ENCODE measurements at places on chromosomes 6 and 20.

GRCh38 chr20:2742934-2743559 lies 50.5 kb downstream of the EBF4 start:
- DNase-seq, result peak; percentile 34

- DNase-seq, result no peak
Observed at GRCh38 chr6:27544612-27545260, 71.8 kb upstream of the ZNF184 start.

DNA sequence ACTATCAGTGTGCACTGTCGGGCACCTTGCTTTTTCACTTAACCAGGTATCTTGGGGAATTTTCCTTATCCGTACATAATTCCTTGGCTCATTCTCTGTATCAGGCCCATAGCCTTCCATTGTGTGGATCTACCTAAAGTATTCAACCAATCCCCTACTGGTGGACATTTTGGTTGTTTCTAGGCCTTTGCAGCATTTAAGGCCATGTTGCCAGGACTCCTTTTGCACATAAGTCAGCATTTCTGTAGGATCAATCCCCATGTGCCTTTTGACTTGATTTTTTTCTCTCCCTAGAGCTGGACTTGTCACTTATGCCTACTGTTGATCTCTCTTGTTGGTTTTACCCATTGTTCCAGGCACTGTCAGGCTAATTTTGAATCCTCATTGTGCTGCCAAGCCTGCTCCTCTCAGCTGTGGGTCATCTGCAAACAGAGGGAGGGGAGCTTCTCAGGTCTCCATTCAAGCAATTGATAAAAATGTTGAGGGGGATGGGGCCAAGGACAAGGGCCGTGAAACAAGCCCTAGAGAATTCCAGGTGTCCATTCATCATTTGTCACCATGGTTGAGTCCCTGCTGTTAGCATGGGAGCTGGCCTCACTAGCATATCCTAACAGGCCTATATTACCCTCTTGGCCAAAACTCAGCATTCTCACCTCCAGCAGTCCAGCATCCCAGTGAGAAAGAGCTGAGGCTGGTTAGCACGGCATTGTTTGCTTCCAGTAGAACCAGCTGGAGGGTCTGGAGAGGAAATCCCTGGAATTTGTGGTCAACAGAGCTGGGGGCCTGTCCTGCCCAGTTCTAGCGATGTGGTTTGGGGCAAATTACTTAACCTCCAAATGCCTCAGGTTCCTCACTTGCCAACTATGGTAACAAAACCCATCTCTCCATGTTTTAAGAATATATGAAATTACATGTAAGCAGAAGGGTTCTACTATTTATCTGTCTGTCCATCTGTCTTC lies 178.4 kb downstream of the MRPL14 start:
- no peak for DNase-seq

- no peak for DNase-seq
Observed at GRCh38 chr6:46201702-46202101, 30.9 kb upstream of the ENPP5 start.

DNA sequence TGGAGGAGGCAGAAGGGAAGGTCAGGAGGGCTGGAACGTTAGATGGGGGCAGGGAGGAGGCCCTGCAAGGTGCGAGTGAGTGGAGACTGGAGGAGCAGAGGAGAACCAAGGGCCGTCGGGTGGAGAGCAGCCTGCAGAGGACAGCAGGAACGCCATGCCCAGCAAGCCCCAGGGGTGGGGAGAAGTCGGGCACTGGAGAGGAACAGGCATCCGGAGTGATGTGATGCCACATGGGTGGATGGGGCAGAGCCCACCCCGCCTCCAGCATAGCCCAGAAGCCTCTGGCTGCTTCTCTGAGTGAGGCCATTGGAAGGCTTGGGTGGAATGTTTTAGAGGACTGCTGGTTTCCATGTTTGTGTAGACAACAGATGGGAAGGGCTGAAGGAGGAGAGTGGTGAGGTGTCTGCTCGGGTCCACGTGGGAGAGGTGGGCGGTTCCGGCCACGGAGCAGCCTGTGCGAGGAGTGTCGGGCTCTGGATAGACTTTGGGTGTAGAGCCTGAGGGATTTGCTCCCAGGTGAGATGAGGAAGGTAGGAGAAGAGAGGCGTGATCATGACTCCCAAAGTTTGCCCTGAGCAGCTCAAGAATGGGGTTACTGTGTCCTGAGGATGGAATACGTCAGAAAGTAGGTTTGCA lies 221.4 kb downstream of the SMOC2 start:
- no peak for DNase-seq

- no peak for DNase-seq
Observed at GRCh38 chr6:71194724-71195123, 93.9 kb upstream of the OGFRL1 start.

GRCh38 chr6:70973604-70974003 lies 16.7 kb upstream of the B3GAT2 start:
- DNase-seq, result no peak

DNA sequence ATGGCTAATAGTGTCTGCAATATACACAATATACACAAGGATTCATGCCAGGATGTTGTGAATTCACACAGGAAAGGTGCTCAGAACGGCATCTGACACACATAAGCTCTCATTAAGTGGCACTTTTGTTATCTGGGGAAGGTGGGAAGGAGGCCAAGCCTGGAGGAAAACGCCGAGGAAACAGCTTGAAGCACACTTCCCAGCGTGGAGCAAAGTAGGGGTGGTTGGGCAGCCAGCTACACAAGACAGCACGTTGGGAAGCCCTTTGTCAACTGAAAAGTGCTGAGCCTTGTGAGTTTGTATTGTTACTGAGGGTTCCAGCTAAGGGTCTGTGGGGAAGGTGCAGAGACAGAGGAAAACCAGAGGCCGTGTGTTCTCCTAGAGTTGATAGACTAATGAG lies 181.0 kb downstream of the ZMYND8 start:
- no peak for DNase-seq

DNA sequence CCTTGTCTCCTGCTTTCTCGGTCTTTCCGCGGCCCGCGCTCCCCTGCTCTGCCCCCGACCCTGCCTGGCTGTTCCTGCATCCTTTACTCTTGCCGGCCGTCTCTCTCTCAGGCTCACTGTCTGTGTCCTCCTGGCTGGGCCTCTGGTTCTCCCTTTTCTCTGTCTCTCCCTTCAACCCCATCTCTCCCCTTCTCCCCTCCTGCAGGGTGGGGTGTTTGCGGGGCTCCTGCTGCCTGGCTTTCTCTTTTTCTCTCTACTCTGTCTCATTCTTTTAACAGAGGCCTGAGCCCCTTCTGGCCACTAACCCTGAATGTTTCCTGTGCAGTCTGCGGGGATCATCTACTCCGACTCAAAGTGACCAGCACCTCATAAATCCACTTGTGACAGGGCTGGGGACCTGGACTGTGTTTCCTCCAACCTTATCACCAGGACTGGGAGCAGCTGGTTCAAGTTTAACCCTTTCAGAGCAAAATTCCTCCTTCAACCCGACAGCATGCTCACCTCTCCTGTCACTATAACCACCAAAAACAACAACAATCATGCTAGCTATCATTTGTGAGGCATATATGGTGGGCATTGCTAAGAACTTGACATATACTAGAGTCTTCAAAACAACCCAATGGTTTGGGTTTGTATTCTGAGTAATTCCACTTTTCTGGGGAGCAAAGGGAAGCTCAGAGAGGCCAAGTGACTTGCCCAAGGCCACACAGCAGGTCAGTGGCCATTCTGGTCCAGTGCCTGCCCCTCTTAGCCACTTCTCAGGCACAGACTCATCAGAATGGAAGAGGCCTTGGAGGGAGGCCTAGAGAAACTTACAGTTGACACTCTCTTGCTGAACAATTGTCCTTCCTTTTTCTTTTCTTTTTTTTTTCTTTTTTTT lies 811 bp upstream of the RSPO4 start:
- no peak for DNase-seq

GRCh38 chr6:88975369-88975768 lies 12.0 kb upstream of the RNGTT start:
- no peak for DNase-seq

- no peak for DNase-seq
Observed at GRCh38 chr6:2055911-2056310, 189.5 kb downstream of the GMDS start.

DNA sequence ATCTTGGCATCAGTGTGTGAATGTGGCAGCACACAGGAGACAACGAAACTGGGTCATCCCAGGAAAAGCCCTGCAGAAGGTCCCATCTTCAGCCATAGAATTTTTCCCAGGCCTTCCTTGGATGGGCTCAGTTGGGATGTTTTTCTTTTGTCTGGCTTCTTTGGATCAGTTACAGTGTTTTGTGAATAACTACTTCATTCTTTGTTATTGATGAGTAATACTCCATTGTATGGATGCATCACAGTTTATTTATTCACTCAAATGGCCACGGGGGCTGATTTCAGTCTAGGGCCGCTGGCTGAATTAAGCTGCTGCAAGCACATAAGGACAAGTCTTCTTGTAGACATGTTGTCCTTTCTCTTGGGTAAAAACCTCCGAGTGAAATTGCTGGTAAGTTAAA lies 81.3 kb upstream of the CD93 start:
- no peak for DNase-seq

- peak; percentile 45 for DNase-seq
Observed at GRCh38 chr6:116111552-116112528, 11.2 kb downstream of the NT5DC1 start.

DNA sequence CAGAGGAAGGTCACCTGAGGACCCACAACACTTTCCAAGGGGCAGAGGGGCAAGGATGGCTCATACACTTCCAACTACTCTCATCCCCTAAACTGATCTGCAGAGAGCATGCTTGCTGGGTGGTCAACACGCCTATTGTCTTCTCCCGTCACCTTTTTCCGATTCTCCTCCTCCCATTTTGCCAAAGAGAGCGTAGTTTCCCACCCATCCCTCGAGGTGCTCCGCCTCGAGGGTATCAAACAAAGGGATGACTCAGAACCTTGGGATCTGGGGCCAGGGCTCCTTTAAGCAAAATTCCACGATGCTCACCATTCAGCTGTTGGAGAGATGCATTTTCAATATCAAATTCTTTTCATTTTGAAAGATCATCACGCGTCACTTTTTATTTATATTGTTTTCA lies 507.5 kb upstream of the SULF2 start:
- no peak for DNase-seq

- no peak for DNase-seq
Observed at GRCh38 chr6:116083052-116083451, 17.6 kb upstream of the NT5DC1 start.

GRCh38 chr6:3396503-3397180 lies 60.2 kb downstream of the SLC22A23 start:
- DNase-seq, result no peak

- no peak for DNase-seq
Observed at GRCh38 chr6:125793863-125794262, 3.1 kb downstream of the NCOA7 start.

Data from NCI-H748 treated with DMSO at 0.1 percent for 48 hours (cell line).